Activated B cell treated with CpG ODN at 0.5 μM for 24 hours (primary cell): ENCODE measurements at places on chromosomes 1 and 21.
A peak's percentile ranks its signal among the peaks of the same experiment; 100 is the strongest.

GRCh38 chr1:192573499-192573898 lies 2.1 kb upstream of the RGS1 start:
- DNase-seq = no peak

DNA sequence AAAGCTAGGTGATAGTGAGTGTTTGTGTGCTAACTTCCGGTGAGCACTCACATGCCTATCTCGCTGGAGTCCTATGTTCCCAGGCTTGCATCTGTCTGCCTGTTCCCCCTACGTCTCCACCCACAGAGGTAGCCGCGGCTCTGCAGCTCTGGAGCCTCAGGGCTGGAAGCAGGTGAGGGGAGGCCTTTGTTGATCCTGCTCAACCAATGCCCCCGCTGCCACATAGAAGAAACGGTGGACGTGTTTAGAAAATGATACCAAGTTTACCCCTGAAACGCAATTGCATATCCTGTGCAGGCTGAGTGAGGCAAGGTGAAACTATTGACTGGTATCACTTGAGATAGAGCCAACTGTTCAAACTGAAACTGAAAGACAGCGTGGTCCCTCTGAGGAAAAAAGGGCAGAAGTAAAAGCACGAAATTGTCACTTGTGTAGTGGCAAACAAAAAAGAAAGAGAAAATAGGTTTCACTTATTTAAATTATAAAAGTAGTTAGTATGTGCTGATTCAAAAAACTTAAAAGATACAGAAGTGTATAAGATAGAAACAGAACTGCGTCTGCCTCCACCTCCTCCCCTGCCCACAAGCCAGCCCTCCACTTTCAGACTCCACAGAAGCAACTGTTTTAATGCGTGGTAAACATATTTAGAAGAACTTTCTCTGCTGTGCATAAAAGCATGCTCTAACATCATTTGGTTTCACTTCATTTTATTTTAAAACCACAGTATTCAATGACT lies 38.6 kb upstream of the ETS2 start:
- peak; percentile 23 for DNase-seq

- no peak for DNase-seq
Measured at GRCh38 chr1:181179987-181180365, 91.5 kb downstream of the IER5 start.

DNA sequence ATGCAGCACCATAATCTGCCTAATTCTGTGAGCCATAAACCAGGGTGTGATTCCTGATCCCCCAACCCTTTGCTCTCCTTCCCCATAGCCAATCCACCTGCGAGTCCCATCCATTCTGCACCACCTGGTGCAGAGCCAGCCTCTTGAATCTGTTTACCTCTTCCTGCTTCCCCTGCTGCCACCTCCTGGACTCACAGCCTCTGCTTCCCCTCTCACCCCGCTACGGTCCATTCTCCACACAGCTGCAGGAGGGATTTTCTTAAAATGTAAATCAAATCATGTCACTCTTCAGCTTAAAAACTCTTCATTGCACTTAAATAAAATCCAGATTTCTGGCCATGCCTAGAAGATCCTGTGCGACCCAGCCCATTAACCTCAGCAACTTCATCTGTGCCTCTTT lies 186.7 kb downstream of the FOXD2 start:
- DNase-seq = no peak

GRCh38 chr1:19529664-19530063 lies 44.3 kb upstream of the CAPZB start:
- no peak for DNase-seq

GRCh38 chr1:209800984-209801834 lies 4.7 kb downstream of the IRF6 start:
- DNase-seq = no peak

DNA sequence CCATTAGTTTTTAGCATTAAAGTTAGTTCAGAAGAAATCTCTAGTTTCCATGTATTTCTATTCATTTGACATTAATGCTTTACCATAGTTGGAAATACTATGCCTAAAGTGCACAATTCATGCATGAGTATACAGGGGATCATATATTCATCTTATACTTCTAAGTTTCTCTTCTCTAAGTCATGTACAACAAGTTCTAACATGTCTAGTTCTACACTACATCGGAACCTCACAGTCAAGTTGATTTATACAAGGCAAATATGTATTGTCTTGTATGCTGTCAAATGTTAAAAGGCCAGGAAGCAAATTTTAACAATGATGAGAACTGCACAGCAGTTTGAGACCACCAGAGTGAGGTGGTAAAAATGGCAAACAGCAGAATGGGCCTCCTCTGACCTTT lies 22.9 kb upstream of the MOB3C start:
- DNase-seq = no peak

DNA sequence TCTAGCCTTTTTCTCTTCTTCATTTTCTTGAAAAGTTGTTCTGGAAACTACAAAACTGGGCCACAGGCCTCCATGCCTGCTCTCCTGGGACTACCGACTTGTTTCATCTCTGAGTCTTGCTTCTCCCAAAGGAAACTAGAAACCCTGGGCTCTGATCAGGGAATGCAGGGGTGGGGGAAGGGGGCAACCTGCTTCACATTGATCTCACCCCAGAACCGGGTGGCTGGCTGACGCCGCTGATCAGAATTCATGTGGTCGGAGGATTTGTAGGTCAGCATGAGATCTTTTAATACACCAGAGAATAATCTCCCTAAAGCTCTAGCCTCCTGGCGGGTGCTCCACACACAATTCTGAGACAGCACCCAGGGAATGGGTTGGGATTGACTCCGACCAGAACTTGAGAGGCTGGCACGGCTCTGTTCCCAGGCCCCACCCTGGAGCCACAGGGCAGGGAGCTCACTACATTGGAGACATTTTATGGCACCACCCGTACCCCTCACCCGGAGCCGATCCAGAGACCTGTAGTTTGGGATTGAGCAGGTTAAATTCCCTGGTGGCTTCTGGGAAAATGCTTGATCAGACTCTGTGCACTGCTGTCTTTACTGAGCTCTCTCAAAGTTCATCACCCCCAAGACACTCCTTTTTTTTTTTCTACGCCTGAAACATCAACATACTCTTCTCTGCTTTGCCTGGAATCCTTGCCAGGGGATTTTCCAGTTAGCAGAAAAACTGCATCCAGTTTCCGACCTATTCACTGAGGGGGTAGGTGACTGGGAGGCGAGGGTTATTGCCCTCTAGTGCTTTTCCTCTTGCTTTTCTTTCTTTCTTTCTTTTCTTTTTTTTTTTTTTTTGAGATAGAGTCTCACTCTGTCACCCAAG lies 12.2 kb upstream of the ARHGEF10L start:
- no peak for DNase-seq

DNA sequence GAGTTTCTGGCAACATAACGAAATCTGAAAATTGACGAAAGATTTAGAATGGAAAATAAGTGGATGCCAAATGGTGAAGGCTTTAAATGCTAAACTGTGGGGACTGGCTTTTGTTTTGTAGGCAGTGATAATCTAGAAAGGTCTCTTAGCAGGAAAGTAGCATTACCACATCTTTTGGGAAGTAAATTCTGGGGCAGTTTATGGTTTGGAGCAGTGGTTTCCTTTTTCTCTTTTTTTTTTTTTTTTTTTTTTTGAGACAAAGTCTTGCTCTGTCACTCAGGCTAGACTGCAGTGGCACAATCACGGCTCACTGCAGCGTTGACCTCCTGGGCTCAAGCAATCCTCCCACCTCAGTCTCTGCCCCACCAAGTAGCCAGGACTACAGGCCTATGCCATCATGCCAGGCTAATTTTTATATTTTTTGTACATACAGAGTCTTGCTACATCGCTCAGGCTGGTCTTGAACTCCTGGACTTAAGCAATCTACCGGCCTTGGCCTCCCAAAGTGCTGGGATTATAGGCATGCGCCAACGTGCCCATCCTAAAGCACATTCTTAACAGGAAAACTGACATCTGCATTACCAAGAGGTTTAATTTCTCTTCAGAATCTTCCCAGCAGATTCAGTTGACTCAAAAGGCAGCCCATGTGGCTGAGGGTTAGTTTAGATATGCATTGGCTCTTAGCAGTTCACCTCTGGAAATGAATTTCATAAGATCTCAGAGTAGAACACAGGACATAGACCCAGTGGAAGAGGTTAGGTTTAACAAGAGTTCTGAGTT lies 32.9 kb downstream of the C21orf91 start:
- DNase-seq = no peak
